Fibroblast of the conjunctiva (primary cell): ENCODE measurements at places on chromosomes 5 and 9.

GRCh38 chr5:95822542-95823181, at the start of gene GLRX:
GLRX (minus strand) TSS chr5:95822726; CDS start chr5:95822662, 64 bp downstream.
- DNase-seq: peak; percentile 86

- DNase-seq: no peak
These were observed 37.1 kb upstream of the CEP120 start for GRCh38 chr5:123460296-123460729.

- DNase-seq: no peak
These were observed 298.5 kb downstream of the MAST4 start for GRCh38 chr5:66894480-66895240.

DNA sequence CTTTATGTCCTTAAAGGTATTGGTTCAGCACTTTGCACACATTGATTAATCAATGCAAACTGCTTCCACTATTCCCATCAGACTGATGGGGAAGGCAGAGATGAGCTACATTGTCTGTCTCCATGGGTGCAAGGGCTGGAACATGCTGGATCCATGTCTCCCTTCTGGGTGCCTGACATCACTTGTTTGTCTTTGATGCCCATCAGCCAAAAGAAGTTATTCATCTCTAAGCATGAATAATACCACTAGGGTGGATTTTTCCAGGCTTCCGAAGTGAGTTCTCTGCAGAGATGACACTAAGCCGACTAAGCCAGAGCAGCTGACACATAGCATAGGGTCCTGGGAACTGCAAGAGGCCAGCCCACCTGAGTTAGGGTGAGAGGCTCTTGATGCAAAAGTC, 8.7 kb downstream of the FGF1 start:
- DNase-seq: no peak

- DNase-seq: no peak
These were observed 6.8 kb downstream of the C9orf43 start for GRCh38 chr9:113417370-113417769.

- no peak for DNase-seq
These were observed 142.9 kb downstream of the TRIO start for GRCh38 chr5:14286007-14286406.

GRCh38 chr5:1019001-1019905, 10.7 kb downstream of the NKD2 start:
- no peak for DNase-seq

DNA sequence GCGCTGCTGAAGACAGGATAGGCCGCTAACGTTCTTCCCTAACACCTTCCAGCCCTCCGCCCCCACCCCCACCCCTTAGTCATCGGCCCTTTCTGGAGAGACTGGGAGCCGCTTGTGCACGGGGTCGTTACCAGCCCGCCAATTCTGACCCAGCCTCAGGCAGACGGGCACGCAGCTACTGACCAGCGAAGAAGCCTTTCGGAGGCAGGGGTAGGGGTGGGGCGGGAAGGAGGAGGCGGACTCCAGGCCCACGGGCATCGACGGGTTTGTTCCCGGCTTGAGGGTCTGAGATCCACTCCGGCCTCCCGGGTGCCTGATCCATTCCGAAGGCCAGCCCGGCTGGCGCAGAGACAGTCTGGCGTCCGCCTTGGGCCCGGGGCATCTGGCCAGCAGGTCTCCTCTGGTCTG, 729 bp upstream of the HAND1 start:
- no peak for DNase-seq

DNA sequence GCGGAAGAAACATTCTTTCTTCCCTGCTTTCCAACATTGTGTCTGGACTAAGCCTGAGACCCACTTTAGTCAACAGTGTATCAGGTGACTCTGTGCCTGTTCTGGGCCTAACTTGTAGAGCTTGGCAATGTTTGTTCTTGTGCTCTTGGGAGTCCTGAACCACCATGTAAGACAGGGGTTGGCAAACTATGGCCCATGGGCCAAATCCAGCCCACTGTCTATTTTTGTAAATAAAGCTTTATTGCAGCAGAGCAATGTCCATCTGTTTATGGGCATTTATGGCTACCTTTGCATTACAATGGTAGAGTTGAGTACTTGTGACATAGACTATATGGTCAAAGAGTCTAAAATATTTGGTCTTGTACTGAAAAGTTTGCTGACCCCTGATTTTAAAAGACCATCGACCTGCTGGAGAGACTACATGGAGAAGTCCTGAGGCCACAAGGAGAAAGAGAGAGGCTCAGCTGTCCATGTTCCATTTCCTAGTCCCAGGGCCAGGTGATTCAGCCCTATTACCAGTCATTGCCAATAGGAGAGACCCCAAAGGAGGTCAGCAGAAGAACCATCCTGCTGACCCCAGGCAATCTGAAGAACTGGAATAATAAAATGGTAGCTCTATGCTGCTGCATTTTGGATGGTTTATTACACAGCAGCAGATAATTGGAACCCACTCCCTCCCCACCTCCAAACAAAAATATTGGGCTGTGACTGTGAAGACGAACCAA, 211.3 kb downstream of the AUH start:
- no peak for DNase-seq

- no peak for DNase-seq
These were observed 31.5 kb downstream of the RAPGEF1 start for GRCh38 chr9:131708226-131709002.

- DNase-seq: no peak
These were observed 66.9 kb downstream of the OR2K2 start for GRCh38 chr9:111263116-111263515.

GRCh38 chr9:121599872-121600585, 51.4 kb upstream of the DAB2IP start:
- DNase-seq: no peak

GRCh38 chr5:58842852-58843251, 260.0 kb downstream of the RAB3C start:
- no peak for DNase-seq

DNA sequence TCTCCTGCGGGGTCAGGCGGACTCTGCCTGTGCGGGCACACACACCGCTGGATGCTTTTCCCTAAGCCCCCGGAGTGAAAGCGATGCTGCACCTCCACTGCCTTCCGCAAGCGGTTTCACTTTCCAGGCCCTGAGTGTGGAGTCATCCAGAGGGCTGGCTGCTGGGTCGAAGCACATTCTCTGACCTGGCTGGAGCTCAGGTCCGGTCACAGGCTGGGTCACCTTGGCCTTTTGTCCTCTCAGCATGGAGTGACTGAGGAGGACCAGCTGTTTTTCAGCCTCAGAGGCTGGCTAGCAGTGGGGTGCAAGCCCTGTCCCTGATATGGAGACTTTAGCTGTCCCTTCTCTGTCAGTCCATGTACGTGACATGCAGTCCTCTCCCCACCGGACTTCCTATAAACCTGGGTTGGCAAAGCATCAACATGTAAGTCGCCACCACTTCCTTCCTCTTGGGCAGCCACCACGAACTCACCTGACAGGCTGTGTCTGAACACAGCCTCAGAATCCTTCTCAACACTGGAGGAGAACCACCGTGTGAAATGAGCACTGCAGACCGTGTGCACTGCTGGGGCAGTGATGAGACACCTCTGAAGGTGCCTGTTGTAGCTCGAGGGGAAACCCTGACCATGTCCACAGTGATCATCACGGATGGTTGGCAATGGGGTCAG, 51.3 kb downstream of the GADD45G start:
- DNase-seq: no peak

- no peak for DNase-seq
These were observed 6.8 kb downstream of the GARIN3 start for GRCh38 chr5:157159209-157159751.

- no peak for DNase-seq
These were observed 96.5 kb downstream of the SPOCK1 start for GRCh38 chr5:137402436-137403187.

DNA sequence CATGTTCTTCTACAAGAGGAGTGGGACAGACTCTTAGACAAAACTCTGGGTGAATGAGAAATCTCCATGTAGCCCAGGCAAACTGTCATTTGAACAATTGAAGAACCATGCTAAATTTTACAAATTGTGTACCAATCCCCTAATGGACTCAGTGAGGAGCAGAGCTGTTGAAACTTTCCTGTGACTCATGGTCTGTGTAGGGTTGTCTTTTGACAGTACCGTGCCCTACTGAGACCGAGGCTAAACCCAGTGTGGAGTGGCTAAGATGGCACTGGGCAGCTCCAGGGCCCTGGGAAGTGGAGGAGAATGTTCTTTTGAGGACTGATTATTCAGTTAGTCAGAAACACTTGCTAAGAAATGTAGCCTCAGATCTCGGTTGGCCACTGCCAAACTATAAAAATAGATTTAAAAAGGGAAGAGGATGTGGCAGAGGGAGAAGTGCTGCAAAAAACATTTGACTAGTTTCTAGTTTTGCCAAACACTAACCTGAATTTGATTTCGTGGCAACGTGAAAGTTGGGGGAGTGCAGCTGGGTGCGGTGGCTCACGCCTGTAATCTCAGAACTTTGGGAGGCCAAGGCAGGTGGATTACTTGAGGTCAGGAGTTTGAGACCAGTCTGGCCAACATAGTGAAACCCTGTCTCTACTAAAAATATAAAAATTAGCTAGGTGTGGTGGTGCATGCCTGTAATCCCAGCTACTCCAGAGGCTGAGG, 24.7 kb downstream of the POU4F3 start:
- DNase-seq: no peak
